Astrocyte of the hippocampus (primary cell): ENCODE measurements at places on chromosomes 13 and 19.

- no peak for DNase-seq
These were observed 179.2 kb upstream of the ZNF507 start for GRCh38 chr19:32166238-32166637.

- no peak for DNase-seq
These were observed 1.1 kb downstream of the ZNF566 start for GRCh38 chr19:36488118-36488845.

GRCh38 chr13:35727881-35728280 is 251.4 kb upstream of the MAB21L1 start:
- no peak for DNase-seq

GRCh38 chr13:32117701-32118100 is 86.1 kb downstream of the FRY start:
- no peak for DNase-seq

GRCh38 chr19:18908917-18909619 is 10.1 kb downstream of the COPE start:
- no peak for DNase-seq

- no peak for DNase-seq
These were observed 171.8 kb upstream of the UBL3 start for GRCh38 chr13:30022256-30022655.

- DNase-seq, result no peak
These were observed 1322.3 kb downstream of the UQCRFS1 start for GRCh38 chr19:27890696-27891095.

DNA sequence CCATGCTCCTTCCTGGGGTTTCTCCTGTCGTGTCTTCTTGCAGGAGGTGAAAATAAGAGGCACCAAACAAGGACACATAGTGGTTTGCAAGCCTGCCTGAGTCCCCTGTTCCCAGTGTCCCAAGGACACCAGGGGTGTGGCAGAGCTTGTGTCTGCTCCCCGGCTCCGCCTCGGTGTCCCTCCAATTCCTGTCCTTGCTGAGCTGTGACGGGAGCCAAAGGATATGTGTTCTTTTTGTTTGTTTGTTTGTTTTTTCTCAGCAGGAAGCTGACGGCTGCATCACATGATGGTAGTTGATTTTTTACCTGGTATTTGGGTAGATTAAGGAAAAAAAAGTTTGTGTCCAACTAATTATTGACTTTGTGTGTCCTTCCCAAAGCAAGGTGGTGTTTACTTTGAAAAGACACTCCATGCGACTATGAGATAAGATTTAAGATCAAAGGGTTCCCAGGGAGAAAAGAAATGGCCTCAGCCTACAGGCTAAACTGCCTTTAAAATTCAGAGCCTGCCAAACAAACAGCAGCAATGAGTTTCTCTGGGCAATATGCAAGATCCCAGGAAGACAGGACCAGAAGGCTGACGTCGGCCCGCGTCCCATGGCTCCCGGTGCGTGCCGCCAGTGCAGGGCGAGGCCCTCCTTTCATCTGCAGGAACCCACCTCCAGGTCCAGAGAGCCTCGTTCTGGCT is 50.8 kb upstream of the XPO4 start:
- no peak for DNase-seq

GRCh38 chr19:43562226-43562697 is 13.1 kb downstream of the XRCC1 start:
- no peak for DNase-seq

DNA sequence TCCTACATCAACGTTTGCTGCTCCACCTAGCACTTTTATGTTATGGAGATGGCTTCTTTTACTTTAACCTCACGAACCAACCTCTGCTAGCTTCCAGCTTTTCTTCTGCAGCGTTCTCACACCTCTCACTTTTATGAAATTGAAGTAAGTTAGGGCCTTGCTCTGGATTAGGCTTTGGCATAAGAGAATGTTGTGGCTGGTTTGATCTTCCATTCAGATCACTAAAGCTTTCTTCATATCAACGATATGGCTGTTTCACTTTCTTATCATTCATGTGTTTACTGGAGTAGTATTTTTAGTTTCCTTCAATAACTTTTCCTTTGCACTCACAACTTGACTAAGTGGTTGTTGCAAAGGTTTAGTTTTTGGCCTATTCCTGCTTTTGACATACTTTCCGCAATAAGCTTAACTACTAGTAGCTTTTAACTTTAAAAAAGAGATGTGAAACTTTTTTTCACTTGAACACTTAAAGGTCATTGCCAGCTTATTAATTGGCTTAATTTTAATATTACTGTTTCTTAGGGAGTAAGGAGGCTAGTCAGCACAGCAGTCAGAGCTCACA is 60.0 kb upstream of the SPRY2 start:
- DNase-seq, result no peak

DNA sequence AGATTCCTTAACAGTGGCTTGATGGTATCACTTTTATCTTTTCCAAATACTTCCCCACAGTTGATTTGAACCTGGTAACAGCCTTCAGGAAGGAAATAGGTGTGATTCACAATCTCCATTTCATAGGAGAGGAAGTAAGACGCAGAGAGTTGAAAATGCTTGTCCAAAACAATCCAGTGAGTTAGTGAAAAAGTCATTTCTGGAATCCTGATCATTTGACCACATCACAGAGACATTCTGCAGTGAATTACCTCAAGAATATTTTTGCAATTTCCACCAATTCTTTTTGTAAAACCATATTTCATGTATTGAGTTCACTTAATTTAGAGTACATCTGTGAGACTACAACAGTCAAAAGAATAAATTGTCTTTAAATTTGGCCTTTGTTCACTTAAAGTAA is 292.8 kb downstream of the DCLK1 start:
- DNase-seq, result peak; percentile 83

DNA sequence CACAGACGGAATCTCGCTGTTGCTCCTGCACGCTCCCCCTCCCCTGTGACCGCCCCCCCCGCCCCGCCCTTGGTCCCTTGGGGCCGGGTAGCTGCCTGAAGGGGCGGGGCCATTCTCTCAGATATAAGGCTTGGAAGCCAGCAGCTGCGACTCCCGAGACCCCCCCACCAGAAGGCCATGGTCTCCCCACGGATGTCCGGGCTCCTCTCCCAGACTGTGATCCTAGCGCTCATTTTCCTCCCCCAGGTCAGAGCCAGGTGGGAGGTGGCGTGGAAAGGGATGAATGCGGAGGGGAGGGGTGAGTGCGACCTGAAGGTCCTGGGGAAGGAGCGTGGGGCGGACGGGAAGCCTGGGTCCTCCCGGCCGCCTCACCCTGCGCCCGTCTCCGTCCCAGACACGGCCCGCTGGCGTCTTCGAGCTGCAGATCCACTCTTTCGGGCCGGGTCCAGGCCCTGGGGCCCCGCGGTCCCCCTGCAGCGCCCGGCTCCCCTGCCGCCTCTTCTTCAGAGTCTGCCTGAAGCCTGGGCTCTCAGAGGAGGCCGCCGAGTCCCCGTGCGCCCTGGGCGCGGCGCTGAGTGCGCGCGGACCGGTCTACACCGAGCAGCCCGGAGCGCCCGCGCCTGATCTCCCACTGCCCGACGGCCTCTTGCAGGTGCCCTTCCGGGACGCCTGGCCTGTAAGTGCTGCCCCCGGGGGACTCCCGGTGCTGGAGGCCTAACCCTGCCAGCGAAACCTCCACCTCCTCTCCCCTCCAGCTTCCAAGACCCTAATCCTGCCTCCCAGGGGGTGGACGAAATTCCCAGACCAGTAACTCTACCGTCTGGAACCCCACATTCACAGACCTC is at the start of gene DLL3:
Gene DLL3 (plus strand): TSS at position 150 of the 845 bp plus-strand sequence. CDS start 28 bp downstream, at position 178.
- DNase-seq, result peak; percentile 48

- DNase-seq, result no peak
These were observed 36.7 kb upstream of the DOCK9 start for GRCh38 chr13:99014522-99014921.

- no peak for DNase-seq
These were observed 3.0 kb downstream of the MZF1 start for GRCh38 chr19:58569943-58570670.

- DNase-seq, result no peak
These were observed 47.7 kb downstream of the KLF2 start for GRCh38 chr19:16372065-16372915.

GRCh38 chr13:38008636-38009035 is 139.1 kb upstream of the TRPC4 start:
- peak; percentile 5 for DNase-seq

- DNase-seq, result no peak
These were observed 3.5 kb downstream of the XAB2 start for GRCh38 chr19:7625763-7626372.

DNA sequence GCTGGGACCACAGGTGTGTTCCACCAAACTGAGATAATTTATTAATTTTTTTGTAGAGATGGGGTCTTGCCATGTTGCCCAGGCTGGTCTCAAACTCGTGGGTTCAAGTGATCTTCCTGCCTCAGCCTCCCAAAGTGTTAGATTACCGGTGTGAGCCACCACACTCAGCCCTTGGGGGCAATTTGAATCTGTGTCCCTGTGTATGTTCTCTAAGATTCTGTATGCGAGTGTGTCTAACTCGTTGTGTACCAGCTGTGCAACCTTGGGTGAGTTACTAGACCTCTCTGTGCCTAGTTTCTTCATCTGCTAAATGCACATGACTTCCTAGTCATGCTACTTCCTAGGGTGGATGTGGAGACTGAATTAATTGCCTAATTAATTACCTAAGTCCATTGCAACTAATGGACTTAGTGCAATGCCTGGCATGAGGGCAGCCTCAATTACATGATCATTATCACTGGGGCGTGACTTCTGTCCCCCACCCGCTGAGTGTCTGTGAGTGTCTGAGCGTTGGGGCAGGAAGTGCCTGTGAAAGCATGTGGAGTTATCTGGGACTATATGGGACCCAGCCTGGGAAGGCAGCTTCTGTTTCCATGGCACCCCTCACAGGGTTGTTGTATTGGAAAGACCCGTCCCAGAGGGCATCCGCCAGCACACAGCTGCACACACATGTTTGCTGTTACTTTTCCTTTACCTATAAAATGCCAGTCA is 1.8 kb upstream of the NCCRP1 start:
- no peak for DNase-seq

GRCh38 chr13:28452755-28453154 is 42.2 kb downstream of the FLT1 start:
- DNase-seq, result no peak
